ENCODE measurements at places on chromosomes 4 and X. TPM values are rescaled to one million over a fixed set of nuclear protein-coding genes. Genes with fewer than 3 reads are reported as not detected.

DNA sequence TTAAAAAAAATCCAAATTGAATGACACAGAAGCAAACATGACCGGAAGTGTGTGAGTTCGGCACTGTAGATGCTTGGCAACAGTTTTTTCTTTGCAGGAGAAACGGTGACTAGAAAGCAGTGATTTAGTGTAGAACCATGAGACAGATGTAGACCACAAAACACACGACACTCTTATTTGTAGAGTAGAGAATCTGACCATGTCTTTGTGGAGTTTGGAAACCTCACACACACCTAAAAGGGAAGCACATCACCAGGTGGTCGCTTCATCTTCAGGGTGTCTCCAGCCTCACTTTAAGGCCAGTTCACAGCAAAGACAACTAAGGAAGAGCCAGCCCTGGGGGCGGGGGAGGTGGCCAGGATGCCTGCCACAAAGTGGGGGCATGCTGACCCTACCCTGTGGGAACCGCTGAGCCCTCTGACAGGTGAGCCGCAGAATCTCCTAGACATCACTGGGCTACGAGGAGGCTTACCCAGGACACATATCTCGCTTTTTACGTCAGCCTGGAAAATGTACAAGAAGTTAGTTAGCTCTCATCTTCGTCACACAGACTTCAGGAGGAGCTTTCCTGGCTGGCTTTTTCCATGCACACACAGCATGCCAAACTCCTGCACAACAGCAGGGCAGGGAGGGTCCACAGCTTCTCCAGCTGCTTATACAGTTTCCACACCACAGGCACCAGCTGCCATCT is 64.4 kb upstream of the PDLIM3 start:
- H3K36me3 ChIP-seq: no peaks in the 10 kb centered on the region
- no peak for DNase-seq
- H3K27ac ChIP-seq: no peak overlapping the region
- H3K4me3 ChIP-seq: no peak overlapping the region
- H3K4me1 ChIP-seq: no peaks in the 10 kb centered on the region

GRCh38 chr4:7759216-7759615 is 180.4 kb downstream of the AFAP1 start:
- DNase-seq: no peak
- no peak overlapping the region for H3K27ac ChIP-seq
- H3K36me3 ChIP-seq: peaks cover 62% of the 10 kb centered on the region
- peaks cover 2% of the 10 kb centered on the region for H3K4me1 ChIP-seq
- no peaks in the 10 kb centered on the region for H3K27me3 ChIP-seq
- no peak overlapping the region for H3K4me3 ChIP-seq

DNA sequence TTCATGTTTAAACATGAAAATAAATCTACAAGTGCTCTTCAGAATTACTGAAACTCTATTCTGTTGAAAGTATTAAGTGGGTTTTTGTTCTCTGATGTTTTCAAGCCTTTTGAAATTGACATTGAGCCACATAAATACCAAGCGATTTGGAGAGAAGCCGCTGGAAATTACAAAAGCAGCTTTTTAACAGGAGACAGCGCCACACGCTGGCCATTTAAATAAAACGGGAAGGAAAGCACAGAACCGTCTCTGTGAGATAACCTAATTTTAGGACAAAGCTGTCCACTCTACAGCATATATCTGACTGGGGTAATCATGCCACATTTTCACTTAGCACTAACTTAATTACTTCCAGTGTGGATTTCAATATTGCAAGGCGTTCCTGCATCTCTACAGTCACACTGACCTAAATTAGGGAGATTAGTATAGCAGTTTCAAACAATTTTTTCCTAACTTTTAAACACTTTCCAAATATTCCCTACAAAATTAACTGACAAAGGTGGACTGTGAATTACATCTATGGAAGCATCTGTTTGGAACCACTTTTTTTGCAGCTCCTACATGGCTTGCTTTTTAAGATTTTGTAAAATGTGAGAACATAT is 6.8 kb upstream of the ANOS1 start:
- H3K27ac ChIP-seq: no peak overlapping the region
- peaks cover 1% of the 10 kb centered on the region for H3K27me3 ChIP-seq
- peak; percentile 29 for DNase-seq
- H3K4me3 ChIP-seq: no peak overlapping the region

DNA sequence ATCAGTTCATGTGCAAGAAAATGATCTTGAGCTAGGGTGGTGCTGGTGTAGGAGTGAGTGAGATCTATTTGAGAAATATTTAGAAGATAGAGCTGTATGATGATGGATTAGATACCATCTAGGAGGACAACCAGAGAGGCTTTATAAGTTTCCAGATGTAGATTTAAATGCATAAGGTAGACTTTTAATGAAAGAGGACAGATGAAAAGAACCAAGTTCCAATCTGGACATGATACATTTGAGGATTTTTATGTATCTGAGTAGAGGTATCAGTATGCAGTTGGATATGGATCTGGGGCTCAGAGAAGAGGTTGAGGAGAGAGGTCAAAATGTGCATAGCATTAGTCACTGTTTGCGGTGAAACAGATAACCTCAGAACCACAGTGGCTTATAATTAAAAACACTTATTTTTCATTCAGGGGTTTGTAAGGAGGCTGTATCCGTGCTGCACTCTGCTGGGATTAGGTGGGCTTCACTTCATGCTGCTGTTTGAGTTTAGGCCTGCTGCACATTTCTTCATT is 348.7 kb downstream of the BMPR1B start:
- H3K36me3 ChIP-seq: no peaks in the 10 kb centered on the region
- peaks cover 4% of the 10 kb centered on the region for H3K27me3 ChIP-seq
- no peak overlapping the region for H3K27ac ChIP-seq
- H3K4me1 ChIP-seq: peaks cover 9% of the 10 kb centered on the region

DNA sequence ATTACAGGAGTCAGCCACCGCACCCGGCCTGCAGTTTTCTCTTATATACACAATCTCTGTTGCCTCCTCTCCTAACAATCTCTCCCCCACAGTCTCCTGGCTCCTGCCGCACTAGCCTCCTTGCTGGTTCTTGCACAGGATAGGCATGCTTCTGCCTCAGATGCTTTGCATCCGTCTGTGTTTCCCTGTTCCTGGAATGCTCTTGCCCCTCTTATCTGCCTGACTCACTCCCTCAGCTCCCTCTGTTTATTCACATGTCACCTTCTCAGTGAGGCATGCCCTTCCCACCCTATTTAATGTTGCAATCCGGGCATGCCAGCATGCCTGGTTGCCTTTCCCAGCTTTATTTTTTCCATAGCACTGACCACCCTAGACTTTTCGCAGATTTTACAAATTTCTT is 161.9 kb downstream of the PHF8 start:
- no peaks in the 10 kb centered on the region for H3K36me3 ChIP-seq
- peaks cover 2% of the 10 kb centered on the region for H3K27me3 ChIP-seq
- DNase-seq: peak; percentile 76
- no peak overlapping the region for H3K4me3 ChIP-seq
- H3K4me1 ChIP-seq: no peaks in the 10 kb centered on the region

DNA sequence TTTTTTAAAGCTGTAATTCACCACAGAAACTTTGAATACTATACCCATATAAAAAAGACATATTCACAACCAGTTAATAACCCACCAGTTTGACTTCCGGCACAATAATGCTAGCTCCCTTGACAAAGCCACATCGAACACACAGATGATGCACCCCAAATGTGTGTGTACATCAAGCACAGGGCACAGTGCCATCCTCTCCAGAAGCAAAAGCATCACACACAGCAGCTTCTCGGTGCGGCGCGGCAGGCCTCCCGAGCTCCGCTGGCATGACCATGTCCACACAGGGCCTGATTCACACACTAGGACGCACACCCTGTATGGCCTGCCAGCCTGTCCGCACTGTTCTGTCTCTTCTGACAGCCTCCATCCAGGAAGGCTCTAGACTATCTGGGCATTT is 88.0 kb downstream of the LEF1 start:
- no peak overlapping the region for H3K27ac ChIP-seq
- H3K4me1 ChIP-seq: no peaks in the 10 kb centered on the region
- H3K4me3 ChIP-seq: no peak overlapping the region
- H3K27me3 ChIP-seq: peaks cover 3% of the 10 kb centered on the region
- DNase-seq: no peak
- H3K36me3 ChIP-seq: no peaks in the 10 kb centered on the region

GRCh38 chr4:158282252-158282651 is 72.0 kb downstream of the TMEM144 start:
- H3K4me1 ChIP-seq: no peaks in the 10 kb centered on the region
- peak; percentile 40 for DNase-seq
- no peak overlapping the region for H3K27ac ChIP-seq
- no peaks in the 10 kb centered on the region for H3K36me3 ChIP-seq
- H3K27me3 ChIP-seq: no peaks in the 10 kb centered on the region
- H3K4me3 ChIP-seq: no peak overlapping the region

- peak; percentile 8 for DNase-seq
- H3K4me1 ChIP-seq: no peaks in the 10 kb centered on the region
- no peak overlapping the region for H3K27ac ChIP-seq
- no peaks in the 10 kb centered on the region for H3K36me3 ChIP-seq
- peaks cover 3% of the 10 kb centered on the region for H3K27me3 ChIP-seq
- no peak overlapping the region for H3K4me3 ChIP-seq
Measured at GRCh38 chrX:115539841-115540240, 21.1 kb upstream of the PLS3 start.

Gene SLC9B1
- total RNA-seq: 0.28 TPM

Gene PCSK1N
- not detected for total RNA-seq

Gene CYLC1
- total RNA-seq: not detected

Gene SLC6A14
- total RNA-seq: not detected
